ENCODE measurements at places on chromosomes 3 and 15.

DNA sequence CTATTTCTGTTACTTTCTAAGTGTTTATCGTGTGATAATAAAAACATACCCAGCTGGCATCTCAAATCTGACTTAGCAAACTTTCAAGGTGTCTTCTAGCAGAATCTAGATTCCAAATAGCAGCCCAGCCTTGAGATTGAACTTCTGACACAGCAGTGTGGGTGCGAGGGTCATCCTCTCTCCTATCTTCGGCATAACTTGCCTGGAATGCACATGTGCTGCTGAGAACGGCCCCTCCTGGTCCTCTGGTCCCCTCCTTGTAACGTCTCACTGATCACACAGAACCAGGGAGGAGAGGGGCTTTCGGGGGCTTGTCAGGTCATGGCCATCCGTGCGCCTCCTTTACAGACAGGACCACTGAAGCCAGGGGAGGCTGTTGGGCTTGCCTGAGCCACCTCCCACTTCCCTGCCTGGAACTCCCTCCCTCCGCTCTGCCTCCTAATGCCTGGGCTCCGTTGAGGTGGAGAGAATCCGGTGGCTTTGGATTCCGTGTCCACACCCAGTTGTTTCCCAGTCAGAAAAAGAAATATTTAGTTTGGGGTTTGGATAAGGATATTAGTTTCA, 344.4 kb upstream of the C2CD4B start:
- DNase-seq = no peak

DNA sequence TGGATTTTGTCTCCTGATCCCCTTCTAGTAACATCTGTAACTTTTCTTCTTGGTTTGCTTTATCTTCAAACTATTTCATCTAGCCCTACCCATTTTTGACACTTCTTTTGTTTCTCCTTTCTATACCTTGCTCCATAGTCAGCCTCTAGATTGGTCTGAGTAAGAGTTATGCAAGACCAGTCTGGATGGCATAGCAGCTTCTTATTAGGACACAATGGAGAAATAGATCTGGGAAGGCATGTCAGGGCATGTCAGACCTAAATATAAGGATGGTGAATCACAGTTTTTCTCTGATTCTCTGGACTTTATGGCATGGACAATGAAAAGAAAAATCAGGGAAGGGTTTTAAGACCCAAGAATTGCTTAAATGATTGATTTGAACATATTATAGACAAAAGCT, 452.5 kb downstream of the RAP2B start:
- DNase-seq = no peak

- DNase-seq = no peak
Observed at GRCh38 chr3:181919375-181919774, 207.7 kb downstream of the SOX2 start.

DNA sequence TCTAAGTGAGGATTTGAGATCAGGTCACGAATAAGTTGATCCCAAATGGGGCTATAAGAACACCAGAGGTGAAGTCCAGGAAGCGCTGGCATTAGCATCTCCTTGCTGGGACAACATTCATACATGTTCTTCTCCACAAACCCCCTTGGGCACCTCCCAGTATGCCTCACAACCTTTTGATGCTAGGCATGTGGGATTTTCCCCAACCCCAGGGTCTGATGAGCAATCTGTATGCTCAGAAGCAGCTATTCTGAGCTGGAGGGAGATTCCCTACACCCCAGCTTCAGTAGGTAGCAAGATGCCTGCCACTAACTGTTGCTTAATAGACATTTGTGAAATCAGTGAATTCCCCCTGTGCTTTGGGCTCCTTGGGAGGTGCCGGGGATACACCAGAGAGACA, 32.2 kb downstream of the SLC6A11 start:
- DNase-seq = no peak

DNA sequence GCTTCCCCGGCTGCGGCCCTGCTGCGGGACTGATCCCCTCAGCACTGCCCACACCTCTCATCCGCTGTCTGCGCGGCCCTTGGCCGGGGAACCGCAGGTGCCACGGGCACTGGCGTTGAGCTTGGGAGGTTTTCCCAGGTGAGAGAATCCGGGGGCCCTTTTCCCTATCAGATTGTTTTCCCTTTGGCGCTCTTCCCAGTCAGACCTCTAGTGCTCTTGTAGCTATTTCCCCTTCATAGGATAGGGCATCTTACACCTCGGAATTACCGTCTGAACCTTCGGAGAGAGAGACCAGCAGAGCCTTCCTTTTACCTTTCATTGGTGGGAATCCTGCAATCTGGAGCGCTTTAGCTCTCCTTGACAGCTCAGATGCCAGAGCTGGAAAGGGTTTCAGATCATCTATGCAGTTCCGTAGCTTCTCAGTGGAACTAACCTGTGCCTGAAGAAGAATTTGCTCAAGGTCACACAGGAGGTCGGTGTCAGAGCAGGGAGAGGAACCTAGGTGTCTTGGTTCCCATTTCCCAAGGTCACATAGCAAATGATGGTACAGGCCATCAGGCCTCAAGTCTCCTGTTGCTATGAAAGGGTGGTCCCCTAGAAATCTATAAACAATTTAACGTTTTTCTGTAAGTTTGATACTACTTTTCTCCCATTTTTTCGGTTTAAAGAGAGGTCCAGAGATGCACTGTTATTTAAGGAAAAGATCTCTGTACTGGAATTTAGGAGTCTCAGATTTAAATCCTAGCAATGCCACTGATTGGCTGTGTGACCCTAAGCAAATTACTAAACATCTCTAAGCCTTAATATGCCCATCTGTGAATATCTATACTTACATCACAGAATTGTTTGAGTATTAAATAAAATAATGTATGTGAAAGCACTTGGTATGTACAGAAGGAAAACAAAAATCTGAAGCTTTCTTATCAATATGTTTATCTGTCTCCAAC, 916 bp downstream of the IDH3A start:
- DNase-seq = no peak

DNA sequence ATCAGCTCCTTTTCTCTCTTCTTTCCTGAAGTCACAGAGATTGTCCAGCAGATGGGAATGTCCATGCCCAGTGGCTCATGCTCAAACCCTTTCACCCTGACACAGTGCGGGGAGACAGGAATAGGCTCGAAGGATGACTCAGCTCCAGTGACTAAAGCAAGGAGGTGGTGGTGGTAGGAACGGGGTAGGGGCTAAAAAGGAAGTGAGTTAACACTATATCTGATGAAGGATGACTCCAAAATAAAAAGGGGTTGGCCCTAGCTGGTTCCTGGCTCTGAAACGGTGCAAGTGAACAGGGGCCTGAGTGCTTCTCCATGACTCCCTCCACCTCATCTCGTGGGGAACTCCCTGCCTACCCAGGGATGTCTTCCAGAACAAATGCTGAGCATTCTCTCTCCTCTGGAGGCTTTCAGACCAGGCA, 167.4 kb upstream of the LPP start:
- DNase-seq = no peak

GRCh38 chr3:52787246-52787645, 7.3 kb upstream of the ITIH3 start:
- DNase-seq = no peak

GRCh38 chr3:9062570-9062969, 99.3 kb upstream of the RAD18 start:
- DNase-seq = no peak

GRCh38 chr3:184448321-184449160, 68.7 kb downstream of the CHRD start:
- no peak for DNase-seq

DNA sequence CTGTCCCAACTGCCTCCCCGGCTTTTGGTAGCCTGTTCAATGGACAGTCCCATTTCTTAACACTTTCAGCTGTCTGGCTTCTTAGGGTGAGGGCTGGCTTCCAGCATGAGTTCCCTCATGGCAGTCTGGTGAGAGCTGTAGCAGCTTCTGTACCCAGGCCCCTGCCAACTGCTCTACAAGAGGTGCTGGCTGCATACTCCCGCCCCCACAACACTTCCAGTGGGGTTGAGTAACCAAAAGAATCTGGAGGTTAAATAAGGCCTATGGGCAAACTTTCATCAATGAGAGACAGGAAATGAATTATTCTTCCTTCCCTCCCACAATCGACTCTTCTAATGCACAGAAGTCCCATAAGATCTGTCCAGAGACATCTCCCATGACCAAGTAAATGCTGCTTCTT, 145.0 kb downstream of the NEK10 start:
- no peak for DNase-seq

DNA sequence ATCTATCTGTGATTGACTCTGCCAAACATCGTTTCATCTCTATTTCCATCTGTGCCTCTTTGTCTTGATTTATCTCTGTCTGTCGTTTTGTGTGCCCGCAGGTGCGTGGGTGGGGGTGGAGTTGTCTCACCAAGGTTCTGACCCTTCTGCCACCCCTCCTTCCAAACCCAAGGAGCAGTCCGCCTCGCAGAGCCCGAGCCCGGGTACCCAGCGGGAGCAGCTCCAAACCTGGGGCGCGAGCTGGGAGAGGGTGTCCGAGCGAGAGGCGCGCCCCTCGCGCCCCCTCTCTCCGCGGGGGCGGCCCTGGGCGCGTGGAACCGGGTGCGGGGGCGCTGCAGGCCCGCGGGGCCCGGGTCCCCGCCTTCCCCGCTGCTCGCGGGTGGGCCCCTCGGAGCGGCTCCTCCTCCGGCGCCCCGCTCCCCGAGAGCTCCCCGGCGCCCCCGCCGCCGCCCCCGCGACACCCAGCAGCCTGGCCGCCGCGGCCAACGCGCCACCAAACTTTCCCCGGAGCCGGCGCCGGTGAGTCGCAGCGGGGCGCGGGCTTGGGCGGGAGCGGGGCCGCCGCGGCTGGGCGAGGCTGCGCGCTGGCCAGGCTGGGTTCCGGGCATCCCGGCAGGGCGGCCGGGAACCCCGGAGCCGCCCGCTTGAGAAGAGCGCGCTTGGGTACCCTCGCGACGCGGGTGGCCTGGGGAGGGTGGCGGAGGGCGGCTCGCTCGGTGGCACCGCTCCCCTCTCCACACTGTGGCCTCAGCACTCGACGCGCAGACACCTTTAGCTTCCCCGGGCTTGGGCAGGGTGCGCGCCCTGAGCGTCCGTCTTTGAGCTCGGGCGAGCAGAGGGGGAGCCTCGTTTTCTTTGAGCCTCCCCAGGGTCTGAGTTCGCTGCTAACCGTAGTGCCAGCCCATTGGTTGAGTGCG, at the start of gene HRH1:
Gene HRH1, plus strand, starts transcription at position 458 of the 917 bp plus-strand sequence. CDS start 104,545 bp downstream, outside the sequence.
- no peak for DNase-seq

DNA sequence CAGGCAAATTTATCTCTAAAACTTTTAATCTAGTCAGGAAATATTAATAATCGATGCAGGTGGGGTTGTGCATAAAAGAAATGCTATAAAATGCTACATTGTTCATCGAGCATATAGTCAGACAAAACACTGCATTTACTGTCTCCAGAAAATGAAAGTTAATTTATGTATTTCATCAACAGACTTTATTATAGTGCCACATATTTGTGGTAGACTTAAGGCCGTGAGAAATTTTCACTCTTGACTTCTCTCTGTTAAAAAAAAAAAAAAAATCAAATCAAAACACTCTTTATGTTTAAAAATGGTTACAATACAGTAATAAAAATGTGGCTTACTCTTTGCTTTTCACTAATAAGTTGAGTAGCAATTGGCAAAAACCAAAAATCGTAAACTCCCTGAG, 67.4 kb downstream of the RBMS3 start:
- no peak for DNase-seq

- no peak for DNase-seq
Observed at GRCh38 chr3:114496874-114497273, 203.0 kb downstream of the TIGIT start.

DNA sequence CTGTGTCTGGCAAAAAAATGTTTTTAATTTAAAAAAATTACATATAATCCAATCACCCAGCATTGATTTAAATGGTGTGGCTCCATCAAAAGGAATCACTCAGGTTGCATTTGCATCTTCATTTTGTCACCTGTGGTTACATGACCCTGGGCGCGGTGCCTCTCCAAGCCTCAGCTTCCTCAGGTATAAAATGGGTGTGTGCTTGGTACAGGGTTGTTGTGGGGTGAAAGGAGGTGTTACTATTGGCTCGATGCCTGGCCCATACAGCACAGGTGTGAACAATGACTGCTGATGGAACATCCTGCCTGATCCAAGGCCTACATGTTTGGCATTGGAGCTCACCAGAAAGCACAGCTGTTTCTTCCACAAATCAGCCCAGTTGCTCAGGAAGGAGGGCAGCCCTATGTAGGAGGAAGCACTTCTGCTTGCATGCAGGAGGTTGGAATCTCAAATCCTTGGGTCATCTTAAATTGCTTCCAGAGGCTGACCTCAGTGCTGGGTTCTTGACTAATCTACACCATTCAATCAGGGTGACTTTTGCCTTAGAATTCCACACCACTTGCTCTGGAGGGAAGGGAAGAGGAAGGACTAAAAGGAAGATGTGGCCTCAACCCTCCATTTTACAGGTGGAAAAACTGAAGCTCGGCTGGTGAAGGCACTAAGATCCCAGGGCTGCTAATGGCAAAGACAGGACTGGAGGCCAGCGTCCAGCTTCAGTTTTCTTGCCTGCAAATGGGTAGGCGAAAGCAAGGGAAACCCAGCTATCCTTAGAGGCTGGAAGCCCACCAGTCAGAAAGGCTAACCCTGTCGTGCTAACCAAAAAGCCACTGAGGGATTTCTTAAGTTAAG, 31.7 kb downstream of the BHLHE40 start:
- no peak for DNase-seq

- no peak for DNase-seq
Observed at GRCh38 chr3:112365035-112365434, 32.1 kb downstream of the CD200 start.

- no peak for DNase-seq
Observed at GRCh38 chr3:112003321-112004080, 4.8 kb downstream of the TAGLN3 start.

DNA sequence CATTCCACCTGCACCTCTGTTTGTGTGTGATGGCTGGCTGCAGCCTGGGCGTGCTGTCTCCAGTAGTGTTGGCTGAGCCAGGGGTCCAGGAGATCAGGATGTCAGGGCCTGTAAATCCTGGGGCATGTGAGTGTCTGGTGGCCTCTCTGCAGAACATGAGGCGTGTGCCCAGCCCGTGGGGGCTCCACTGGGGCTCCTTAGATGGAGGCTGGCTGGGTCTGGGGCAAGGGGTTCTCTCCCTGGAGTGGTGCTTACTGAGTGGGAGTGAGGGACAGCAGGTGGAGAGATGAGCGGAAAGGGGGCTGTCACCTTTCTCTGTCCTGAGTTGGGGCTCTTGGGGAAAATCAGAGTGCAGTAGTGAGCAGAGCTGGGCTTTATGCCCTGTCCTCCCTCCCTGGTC, 152.2 kb downstream of the CHDH start:
- DNase-seq = no peak

DNA sequence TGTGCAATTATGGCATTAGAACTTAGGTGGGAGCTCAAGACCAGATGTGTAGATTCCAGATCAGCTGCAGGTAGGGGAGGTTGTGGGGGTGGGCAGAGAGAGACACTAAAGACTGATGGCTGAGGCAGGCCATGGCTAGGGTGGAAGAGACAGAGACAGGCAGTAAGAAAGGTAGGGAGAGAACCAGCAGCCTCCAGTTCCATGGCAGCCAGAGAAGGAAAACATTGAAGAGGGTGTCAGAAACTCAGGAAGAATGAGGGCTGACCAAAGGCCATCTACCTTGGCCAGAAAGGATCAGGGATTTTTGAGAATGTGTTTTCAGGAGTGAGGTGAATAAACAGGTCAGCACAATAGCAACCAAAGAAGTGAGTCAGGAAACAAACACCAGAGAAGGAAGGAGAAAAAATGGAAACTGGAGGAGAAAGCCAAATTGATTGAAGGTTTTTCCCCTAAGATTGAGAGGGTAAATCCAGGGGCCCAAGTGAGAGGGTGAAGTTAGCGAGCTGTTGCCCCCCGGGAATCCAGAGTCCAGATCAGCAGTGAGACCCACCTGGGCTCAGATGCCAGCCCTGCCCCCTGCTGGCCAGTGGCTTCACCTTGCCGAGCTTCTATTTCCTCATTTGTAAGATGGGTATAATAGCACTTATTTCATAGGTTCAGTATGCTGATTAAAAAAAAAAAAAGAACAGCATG, 41.0 kb downstream of the ABHD2 start:
- no peak for DNase-seq

GRCh38 chr15:66842710-66843441, 140.8 kb downstream of the SMAD6 start:
- DNase-seq = no peak

All from NCI-H1694 (cell line).